ENCODE measurements at places on chromosomes 16 and 17.

- DNase-seq: no peak
Measured at GRCh38 chr16:87305505-87306391, 11.4 kb downstream of the C16orf95 start.

DNA sequence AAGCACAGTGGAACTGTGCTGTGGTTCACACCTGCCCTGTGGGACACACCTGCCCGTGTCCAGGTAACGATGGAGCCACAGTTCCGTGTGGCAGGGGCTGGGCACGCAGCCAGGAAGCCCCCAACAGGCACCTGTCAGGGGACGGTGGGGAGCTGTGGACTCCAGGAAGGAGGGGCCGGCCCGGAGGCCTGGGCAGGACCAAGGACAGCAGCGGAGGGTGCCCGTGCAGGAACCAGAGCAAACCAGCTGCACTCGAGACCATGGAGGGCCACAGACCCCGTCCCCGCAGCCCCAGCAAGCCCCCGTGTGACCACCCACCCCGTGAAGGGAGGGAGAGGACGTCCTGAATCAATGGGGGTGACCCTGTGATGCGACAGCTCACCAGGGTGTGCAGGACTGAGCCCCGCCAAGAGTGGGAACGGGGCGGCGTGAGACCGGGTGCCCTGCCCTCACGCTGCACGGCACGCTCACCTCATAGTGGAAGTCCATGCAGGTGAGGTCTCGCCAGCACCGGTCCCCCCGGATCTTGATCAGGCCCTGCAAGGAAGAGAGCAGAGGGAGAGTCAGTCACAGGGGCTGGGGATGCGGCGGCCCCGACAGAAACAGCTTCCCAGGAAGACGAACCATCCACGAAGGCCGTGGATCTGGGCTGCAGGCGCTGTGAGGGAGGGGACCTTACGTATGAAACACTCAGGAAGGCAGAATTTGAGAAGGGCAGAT lies 78.1 kb downstream of the LMF1 start:
- no peak for DNase-seq

GRCh38 chr17:63029541-63029940 lies 63.5 kb downstream of the TANC2 start:
- no peak for DNase-seq

DNA sequence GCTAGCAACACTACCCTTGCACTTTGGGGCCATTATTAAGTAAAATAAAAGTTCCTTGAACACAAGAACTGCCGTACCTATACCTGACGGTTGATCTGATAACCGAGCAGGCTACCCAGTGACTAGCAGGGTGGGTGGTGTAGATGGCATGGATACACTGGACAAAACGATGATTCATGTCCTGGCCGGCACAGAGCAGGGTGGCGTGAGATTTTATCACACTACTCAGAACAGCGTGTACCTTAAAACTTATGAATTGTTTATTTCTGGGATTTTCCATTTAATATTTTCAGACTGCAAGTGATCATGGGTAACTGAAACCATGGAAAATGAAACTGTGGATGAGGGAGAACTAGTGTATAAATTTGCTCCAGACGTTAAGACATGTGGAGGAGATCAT lies 41.0 kb upstream of the MSI2 start:
- no peak for DNase-seq

- DNase-seq: no peak
Measured at GRCh38 chr17:80968602-80969029, 23.0 kb upstream of the CHMP6 start.

DNA sequence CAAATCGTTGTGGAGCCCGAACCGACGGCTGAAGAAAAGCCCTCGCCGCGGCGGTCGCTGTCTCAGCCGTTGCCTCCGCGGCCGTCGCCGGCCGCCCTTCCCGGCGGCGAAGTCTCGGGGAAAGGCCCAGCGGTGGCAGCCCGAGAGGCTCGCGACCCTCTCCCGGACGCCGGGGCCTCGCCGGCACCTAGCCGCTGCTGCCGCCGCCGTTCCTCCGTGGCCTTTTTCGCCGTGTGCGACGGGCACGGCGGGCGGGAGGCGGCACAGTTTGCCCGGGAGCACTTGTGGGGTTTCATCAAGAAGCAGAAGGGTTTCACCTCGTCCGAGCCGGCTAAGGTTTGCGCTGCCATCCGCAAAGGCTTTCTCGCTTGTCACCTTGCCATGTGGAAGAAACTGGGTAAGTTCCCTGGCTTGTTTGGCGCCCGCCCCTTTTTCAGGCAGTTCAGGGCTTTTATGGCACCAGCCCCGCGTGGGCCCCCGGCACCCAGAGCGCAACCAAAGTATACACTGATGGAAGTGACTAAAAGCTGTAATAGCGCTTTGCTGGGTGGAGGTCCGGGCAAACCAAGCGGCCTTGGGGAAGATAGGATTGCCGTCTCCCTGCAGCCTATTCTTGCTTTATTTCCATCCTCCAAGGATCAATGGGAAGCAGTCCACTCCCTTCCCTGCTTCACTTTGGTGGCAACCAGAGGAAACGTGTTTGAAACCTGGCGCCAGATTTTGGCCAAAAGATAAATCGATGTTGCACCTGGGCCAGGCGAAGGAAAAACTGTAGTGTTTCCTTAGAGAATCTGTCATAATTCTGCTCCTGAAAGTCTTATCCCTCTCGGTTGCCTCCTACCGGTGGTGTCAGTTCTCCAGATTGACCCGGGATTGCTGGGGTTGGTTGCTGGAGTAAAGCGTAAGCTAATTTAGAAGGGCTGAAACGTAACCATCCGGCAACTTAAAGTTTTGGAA lies 775 bp downstream of the PPM1D start:
- DNase-seq: peak; percentile 90

DNA sequence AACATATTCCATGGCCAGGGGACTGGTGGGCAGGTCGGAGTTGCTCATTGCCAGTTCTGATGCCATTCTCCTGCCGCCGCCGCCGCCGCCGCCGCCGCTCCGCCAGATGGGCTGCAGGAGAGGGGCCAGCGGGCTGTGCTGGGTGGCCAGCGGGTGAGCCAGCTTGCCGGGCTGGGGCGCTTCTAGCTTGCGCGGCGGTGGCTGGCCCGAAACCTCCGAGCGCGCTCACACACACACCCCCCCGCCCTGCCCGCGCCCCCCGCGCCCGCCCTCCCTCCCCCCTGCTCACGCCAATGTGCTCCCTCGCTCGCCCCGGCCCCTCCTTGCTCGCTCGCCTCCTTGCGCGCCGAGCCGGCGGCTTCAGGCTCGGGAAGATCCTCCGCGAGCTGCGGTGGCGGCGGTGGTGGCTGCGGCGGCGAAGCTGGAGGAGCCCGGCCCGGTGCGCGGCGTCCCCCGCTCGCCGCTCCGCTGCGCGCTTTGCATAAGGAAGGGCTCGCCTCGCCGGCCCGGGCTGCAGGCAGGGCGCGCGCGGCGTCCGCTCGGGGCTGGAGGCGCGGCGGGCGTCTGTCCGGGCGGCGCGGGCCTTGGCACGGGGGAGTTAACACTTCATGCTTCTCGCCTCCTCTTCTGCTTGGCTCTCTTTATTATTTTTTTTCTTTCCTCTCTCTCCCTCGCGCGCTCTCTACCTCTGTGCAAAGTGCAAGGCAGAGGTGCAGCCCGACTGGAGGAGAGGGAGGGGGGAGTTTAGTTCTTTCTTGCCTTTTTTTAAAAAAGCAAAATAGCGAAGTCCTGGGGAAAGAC lies 500 bp downstream of the MAF start:
- peak; percentile 68 for DNase-seq

DNA sequence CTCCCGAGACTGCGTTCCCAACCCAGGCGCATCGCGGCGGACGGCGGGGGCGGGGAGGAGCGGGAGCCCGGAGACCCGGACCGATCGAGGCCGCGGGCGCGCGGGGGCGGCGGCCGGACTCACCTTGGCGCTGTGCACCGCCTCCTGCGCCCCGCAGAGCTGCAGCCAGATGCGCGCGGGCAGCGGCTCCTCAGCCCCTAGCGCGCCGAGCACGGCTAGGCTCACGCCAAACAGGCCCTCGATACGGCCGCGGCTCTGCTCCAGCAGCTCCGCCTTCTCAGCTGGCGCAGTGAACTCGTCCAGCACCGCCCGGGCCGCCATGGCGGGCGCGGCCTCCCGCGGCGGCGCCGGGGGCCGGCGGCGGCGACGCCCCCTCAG lies 339 bp downstream of the N4BP1 start:
- DNase-seq: no peak

DNA sequence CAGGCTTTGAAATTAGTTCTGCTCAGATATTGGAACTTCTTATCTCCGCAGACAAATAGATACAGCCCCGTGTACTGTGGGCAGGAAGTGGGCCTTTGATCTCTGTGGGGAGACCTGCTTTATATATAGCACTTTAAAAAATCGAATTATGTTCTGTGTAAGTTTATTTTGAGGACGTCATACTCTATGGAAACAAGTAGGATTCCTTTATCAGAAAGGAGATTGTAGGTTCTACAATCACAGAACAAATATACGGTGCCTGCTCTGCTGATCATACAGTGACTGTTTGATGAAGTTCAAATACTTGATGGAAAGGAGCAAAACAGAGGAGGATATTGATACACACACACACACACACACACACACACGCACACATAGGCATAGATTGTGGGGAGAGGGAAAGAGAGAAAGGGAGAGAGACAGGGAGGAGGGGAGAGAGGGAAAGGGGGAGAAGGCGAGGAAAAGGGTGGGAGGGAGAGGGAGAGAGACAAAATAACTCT lies 14.7 kb upstream of the TMEM220 start:
- no peak for DNase-seq

DNA sequence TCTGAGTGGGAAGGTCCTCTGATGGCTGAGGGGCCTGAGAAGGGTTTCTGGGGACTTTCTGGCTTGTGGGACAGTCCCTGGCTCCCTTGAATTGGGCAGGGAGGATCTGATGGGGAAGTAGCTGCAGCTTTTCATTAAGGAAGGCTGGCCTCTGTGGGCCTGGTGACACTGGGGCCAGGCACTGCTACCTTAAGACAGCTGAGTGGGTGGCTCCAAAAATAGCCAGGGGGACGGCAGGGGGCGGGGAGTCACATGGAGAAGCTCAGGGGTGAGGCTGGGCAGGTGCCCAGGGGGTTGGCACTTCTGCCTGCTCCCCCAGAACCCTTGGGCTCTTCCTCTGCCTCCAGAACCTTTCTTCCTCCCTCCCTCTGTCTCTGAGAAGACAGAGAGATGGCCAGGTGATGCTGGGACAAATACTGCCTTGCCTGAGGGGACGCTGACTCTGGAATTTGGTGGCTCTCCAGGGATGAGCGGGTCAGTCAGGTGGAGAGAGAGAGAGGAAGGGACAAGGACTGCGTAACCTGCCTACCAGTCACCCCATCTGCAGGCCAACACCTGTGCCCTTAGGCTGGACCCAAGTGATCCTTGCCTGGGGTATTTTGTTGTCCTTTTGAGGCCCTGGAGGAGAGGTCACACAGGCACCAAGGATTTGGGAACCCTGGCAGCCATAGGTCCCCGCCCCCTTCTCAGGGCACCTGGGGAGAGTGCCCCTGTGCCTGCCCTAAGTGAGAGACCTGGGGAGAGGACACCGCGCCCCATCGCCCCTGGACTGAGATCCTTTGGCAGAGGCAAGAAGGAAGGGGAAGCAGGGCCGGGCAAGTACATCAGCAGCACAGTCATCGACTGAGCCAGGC lies 1.7 kb upstream of the SGCA start:
- peak; percentile 67 for DNase-seq

DNA sequence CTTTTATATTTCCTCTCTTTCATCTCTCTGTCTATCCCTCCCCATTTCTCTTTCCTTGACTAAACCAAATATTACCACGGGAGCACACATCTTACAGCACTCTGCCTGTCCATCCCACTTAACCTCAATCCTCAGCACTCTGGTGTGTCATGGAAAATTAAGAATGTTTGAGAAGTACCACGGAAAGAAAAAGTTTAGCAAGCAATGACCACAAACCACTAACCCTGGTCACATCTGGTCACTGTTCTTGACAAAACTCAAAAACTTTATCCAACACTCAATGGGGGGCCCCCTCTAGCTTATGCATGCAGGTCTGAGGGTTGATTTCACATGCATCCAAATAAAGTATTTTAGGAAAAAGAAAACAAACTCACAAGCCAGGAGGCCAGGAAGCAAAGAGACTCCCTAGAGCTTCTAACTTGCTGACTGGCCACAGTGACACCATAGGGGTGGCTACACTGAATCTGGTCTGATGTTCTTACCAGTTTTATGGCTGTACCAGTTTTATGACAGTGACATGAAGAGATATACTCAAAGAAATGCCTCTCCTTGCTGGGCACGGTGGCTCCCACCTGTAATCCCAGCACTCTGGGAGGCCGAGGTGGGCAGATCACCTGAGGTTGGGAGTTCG lies 229.2 kb downstream of the STX8 start:
- no peak for DNase-seq

DNA sequence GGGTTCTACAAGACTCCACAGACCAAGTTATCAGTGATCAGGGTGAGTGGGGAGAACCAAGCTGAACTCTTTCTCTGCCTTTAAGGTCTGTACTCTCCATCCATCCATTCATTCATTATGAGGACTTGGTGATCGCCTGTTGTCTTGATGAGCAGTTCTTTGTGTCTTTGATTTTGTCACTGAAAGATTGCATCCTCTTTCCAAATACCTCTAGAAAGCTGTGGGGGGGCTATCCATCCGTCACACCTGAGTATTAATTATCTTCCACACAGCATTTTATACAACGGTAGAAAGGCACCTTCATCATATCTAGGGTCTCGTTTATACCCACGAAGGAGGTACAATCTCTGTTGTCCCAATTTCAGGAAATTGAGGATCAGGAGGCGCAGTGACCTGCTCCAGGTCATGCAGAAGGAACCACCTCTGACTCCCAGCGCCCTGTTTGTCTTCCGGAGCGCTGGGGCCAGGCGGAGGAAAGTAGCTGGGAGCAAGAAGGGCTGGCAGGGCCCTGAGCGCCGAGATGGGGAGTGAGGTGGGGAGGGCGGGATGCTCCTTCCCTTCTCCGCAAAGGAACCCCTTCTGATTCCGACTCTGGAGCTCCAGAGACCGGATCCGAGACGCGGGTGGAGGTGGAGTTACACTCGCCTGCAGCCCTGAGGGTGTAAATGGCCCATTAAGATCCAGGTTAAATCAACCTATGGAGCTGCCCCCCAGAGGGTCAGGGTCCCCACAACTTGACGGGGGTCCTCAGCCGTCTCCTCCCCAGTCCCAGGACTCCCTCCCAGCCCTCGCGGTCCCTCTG lies 605 bp upstream of the ABAT start:
- DNase-seq: no peak

DNA sequence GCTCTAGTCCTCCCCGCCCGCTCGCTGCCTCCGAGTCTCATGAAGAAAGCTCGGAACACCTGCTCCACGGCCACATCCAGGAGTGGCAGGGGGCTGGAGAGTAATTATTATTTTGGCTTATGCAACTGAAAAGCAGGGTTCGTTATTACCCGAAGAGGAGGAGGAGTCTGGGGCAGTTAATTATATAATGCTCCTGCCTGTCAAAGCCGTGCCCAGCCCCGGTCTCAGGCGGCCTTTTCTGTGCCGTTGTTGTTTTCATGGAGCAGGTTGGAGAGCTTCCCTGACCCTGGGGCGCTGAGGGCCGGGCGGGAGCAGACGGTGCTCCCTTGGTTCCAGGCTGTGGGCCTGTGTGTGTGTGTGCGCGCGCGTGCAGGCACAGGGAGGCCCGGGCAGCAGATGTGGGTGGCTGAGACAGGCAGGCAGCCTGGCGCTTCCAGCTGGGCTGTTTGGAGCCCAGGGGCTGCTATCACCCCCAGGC lies 2.4 kb downstream of the JPH3 start:
- no peak for DNase-seq

GRCh38 chr16:46746821-46747776 lies 1.0 kb downstream of the MYLK3 start:
- DNase-seq: no peak

GRCh38 chr16:10253409-10253808 lies 71.2 kb upstream of the GRIN2A start:
- DNase-seq: no peak
